NCI-H1417 treated with DMSO at 0.1 percent for 48 hours (cell line): ENCODE measurements at places on chromosomes 3 and 15.

DNA sequence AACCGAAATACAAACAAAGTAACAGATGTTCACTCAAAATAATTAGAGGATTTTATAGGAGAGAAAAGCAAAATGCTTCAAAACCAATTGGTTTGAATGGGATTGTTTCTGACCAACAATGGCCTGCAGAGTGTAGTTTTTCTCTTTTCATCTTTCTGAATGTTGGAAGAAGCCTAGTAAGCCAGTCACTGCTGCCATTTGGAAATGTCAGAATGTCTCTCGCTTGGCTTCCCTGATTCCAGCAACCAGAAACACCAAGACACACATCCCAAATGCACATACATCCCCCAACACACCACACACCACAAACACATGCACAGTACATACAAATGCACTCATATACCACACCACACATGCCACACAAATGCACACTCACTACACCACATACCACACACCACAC lies 403.4 kb downstream of the OCA2 start:
- no peak for DNase-seq

DNA sequence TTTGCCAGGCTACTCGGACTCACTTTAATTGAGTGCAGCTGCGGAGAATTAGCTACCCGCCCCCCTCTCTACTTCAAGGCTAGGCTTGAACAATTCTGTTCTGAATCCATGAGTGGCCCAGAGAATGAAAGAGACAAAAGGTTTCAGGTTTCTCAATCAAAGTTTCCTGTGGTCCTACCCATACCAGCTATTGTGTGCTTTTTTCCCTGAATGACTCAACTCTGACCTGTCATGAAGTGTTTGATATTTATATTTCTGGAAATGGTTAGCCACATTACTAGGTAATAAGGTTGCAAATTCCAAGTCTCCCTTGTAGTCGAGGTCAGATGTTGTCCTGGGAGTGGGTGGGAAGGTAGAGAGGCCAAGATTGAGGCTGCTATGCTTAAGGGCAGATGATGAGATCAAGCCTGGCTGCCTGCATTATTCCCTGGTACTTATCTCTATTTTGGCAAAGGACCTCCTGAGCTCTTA lies 392.7 kb upstream of the TBL1XR1 start:
- DNase-seq, result no peak

DNA sequence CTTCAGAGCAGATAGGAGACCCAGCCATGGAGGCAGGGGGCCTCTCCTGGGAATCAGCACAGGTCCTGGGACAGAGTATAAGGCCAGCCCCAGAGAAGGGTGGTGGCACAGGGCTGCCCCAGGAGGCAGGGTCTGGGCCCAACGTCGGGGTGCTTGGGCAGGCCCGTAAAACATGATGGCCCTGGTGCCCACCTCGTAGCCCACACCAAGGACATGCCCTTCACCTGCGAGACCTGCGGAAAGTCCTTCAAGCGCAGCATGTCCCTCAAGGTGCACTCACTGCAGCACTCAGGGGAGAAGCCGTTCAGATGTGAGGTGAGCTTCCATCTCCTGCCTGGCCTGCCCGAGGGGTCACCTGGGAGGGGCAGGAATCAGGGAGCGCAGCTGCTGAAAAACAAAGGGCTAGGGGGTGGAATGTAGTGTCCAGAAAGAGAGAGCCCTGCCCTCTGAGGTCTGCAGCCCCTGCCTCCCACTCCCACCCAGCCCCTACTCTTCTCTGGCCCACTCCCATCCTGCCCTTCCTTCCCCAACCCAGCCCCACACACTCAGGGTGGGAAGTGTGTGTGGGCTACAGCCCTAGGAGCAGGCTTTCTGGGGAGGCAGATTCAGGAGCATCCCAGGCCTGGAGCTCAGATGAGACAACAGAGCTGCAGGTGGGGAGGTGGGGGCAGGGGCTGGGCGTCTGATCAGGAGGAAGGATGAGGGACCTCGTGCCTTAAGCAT lies 9.5 kb downstream of the ZBTB47 start:
- DNase-seq, result no peak

- no peak for DNase-seq
These were observed 390.4 kb upstream of the LMCD1 start for GRCh38 chr3:8110966-8111798.

GRCh38 chr3:80350771-80351170 lies 583.0 kb upstream of the ROBO1 start:
- DNase-seq, result no peak

DNA sequence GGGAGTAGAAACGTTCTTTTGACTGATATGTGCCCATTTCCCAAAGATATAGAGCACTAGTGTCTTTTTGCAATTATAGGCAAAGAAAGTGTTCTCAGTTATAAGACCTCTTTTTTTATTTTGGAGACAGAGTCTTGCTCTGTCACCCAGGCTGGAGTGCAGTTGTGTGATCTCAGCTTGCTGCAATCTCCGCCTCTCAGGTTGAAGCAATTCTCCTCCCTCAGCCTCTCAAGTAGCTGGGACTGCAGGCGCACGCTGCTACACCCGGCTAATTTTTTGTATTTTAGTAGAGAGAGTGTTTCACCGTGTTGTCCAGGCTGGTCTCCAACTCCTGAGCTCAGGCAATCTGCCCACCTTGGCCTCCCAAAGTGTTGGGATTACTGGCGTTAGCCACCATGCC lies 20.7 kb upstream of the ZNF639 start:
- no peak for DNase-seq

- DNase-seq, result no peak
These were observed 815.9 kb downstream of the VGLL3 start for GRCh38 chr3:86175051-86175536.

DNA sequence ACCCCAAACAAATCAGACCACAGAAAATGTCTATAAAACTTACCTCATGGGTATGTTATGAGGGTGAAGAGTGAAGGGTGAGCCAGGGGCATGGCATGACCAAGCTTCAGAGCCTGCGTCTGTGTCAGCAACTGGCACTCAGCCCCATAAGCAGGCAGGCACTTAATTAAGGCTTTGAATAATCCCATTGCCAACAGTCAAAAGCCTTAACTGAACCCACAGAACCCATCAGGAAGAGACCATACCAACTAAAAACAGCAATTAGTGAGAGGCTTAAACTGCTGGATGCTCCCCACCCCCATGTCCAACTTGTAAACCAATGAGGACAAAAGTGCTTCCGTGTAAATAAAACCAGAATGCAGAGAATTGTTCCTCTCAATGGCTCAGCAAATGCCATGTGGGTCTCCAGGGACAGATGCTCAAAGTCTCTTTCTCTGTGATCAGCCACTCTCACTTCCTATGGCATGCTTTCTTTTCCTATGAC lies 126.0 kb downstream of the MYLK start:
- peak; percentile 50 for DNase-seq

DNA sequence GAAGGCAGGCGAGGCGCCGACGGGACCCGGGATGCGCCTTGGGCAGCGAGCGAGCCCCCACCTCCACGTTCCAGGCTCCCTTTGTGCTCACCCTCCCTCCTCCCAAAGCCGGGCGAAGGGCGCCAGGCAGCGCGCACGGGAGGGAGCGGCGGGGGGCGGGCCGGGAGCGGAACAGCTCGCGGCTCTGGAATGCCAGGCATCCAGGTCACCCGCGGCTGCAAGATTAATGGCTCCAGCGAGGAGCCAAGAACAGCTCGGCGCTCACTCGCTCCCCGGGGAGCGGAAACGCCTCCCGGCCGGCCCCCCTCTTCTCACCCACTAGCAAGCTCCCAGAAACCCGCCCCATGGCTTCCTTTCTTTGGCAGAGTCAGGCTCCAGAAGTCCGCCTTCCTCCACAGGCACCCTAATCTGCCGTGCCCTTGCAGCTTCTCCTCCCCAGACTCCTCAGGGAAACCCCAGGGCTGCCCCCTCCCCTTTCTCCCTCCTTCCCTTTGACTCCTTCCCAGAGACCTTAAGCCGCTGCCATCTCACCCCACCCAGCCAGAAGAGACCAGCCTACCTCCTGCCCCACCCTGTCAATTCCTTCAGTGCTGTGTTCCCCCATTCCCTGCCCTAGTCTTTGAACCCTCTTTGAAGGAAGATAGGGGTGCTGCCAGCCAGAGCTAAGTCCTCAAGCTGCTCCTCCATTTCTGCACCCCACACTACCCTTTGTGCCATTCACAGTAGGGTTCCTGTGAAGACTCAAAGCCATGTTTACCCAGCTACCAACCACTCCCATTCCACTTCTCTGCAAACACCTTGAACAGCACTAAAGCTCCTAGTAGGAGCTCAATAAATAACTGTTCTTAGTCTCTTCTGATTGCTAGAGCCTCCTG lies 9.9 kb downstream of the AMOTL2 start:
- DNase-seq, result peak; percentile 51

- DNase-seq, result no peak
These were observed 7.2 kb downstream of the LIPC start for GRCh38 chr15:58438956-58439355.

- DNase-seq, result no peak
These were observed 112.5 kb downstream of the IGF2BP2 start for GRCh38 chr3:185712337-185712736.

DNA sequence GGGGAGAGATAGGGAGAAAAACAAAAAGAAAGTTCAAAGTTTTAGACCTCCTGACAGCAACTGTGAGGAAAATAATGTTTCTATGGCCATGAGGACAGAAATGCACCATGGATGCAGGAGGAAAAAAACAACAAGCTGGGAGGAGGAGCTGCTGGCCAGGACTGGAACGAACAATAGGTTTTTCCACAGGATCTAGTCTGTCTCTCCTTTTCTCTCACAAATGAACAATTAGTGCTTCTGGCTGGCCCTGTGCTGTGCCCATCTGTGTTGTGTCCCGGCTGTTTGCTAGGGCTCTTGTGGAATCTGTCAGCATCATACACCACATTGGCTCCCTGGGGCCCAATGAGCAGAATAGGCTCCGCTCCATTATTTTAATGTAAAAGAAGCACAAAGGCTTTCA lies 15.2 kb downstream of the GK5 start:
- DNase-seq, result no peak

DNA sequence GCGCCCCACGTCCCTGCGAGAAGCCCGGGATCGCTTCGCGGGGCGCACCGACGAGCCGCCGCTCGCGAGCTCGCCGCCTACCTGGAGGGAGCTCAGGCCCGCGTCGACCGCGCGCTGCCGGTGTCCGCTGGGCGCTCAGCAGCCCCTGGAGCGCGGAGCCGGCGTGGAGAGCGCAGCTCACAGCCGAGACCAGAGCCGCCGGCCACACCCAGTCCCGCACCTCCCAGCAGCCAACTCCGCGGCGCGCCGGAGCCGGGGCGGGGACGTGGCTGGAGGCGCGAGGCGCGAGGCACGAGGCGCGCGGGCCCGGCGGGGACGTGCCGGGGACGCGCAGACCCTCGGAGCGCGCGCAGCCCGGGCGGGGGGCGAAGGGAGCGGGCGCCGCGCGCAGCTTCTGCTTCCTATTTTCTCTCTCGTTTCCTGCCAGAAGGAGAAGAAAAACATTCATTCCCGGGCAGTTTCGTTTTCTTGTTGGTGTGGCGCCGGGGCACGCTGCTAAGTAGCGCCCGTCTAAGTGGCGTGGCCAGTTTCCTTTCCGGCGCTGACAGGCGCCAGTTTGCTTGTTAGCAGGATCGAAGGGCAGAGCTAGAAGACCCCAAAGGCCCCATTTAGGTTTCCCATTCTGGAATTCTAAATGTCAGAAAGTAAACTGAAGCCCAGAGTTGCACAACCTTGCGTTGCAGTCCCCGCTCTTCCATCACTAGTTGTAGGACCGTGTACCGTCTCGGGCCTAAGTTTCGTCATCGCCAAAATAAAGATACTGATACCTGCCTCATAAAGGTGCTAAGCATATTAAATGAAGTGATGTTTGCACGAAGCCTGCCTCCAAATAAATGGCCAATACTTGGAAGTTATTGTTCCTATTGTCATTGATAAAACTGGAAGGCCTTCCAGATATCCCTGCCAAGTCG lies at the start of gene GNB4:
Gene GNB4, minus strand, starts transcription at position 206 of the 911 bp plus-strand sequence. CDS start 25,270 bp downstream, outside the sequence.
- DNase-seq, result peak; percentile 73

GRCh38 chr3:101249522-101249921 lies 70.9 kb downstream of the IMPG2 start:
- no peak for DNase-seq

GRCh38 chr15:63783441-63783840 lies 50.3 kb downstream of the HERC1 start:
- no peak for DNase-seq

GRCh38 chr3:190566043-190566933 lies 52.4 kb downstream of the IL1RAP start:
- no peak for DNase-seq

- no peak for DNase-seq
These were observed 294.0 kb downstream of the DIPK2A start for GRCh38 chr3:144265542-144266100.

DNA sequence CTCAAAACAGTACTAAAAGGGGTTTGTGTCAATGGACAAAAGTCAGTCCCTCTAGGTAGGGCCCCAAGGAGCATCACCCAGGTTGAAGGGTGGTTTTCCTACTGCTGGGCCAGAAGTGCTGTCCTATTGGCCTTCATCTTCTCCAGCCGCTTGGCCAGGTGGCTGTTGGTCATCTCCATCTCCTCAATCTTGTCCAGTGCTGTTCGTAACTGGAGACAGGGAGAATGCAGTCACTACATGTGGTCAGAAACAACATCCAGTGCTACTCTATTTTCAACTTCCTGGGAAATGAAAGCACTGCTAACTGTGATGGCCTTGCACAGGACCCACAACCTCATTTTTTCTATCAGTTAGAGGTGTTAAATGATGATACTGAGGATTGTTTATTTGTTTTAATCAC lies 60.4 kb downstream of the MLH1 start:
- no peak for DNase-seq

DNA sequence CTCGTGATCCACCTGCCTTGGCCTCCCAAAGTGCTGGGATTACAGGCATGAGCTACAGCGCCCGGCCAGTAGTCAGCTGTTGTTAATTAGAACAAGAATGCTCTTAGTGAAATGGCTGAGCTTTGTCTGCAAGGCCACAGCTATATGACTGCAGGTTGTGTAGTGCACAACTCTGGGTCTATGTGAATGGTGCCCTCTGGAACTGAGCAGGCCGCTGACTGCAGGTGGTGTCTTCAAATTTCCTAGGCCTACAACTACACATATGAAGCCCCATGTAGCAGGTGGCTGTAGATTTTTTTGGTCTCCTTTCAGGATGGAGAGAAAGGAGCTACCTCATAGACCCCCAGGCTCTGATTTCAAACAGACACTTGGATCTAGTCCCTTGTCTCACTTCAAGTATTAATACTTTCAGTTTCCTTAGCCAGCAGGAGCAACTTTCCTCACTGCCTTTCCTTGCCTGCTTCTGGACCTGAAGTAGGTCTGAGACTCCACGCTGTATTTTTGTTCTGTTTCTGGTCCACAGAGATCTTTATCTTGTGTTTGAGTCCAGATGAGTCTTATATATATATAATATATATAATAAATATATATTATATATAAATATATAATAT lies 86.9 kb downstream of the C3orf80 start:
- DNase-seq, result no peak

GRCh38 chr15:90234096-90234988 lies at the start of gene GDPGP1:
Gene GDPGP1 (plus strand): TSS chr15:90234209. CDS start chr15:90240909, 6,700 bp downstream.
- peak; percentile 65 for DNase-seq

DNA sequence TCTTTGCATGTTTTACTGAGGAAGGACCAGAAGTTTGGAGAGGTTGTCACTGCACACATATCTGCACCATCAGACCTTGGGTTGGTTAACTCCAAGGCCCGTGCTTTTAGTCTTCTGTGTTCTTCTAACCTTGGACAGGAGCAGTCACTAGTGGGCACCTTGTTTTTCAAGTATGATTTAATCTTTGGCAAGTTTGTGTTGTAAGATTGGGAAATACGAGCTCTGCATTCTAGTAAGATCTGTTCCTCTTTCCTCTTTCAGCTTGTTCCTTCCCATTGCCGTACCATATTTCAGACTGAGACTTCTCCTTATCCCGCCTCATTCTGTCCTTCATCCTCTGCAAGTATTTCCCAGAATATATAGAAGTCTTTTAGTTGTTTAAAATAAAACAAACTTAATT lies 5.1 kb downstream of the TMOD2 start:
- DNase-seq, result no peak
